ENCODE measurements at places on chromosomes 4 and X. TPM values are rescaled to one million over a fixed set of nuclear protein-coding genes. Genes with fewer than 3 reads are reported as not detected.

- peak overlapping the region; percentile 84 for H3K4me3 ChIP-seq
- peaks cover 1% of the 10 kb centered on the region for H3K36me3 ChIP-seq
- peak overlapping the region; percentile 90 for H3K27ac ChIP-seq
- peaks cover 13% of the 10 kb centered on the region for H3K4me1 ChIP-seq
- no peak for DNase-seq
Measured at GRCh38 chrX:154516656-154517100, 646 bp upstream of the FAM3A start.

GRCh38 chrX:47380268-47380667, 9.9 kb downstream of the ZNF157 start:
- H3K4me1 ChIP-seq = peaks cover 7% of the 10 kb centered on the region
- H3K4me3 ChIP-seq = peak overlapping the region; percentile 57
- H3K27ac ChIP-seq = peak overlapping the region; percentile 64
- no peaks in the 10 kb centered on the region for H3K27me3 ChIP-seq
- no peaks in the 10 kb centered on the region for H3K36me3 ChIP-seq
- peak; percentile 66 for DNase-seq

DNA sequence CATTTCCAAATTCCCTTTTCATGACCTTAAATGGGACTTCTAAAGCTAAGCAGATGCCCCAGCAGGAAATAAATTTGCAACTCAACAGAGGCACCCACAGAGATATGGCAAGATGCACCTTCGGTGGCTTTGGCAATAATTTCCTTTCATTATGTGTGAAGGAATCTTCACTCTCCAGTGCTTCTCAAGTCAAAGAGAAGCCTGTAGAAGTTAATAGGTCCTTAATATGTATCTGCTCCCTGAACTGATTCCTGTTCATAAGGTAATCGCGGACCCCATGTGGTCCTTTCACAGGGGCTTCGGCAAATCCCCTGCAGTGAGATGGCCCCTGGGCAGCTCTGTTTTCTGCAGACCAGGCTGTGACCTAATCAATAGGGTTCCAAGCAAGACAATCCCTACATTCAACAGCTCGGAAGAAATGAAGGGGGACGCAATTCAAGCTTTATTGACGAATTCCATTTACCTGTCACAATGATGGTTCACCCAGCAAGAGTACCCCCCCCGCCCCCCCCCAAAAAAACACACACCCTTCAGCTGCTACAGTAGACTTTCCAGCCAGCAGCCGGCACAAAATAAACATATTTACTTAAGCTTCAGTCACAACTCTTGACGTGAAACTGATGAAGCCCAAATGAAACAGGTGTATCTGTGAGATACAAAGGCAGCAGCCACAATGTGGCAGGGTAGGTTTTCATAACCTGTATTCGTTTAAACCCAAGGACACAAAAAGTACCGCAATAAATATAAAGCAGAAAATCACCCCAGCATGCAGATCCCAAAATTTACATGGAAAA, 35.3 kb downstream of the FAT1 start:
- no peak for DNase-seq
- no peaks in the 10 kb centered on the region for H3K4me1 ChIP-seq
- no peaks in the 10 kb centered on the region for H3K36me3 ChIP-seq
- H3K27me3 ChIP-seq = no peaks in the 10 kb centered on the region
- no peak overlapping the region for H3K4me3 ChIP-seq
- H3K27ac ChIP-seq = no peak overlapping the region

CENPVL1 gene
- total RNA-seq = not detected

PABPC4L gene
- total RNA-seq = not detected

YY2 gene
- total RNA-seq = 0.75 TPM
